ENCODE measurements at places on chromosomes 1 and 21. TPM values are rescaled to one million over a fixed set of nuclear protein-coding genes. Genes with fewer than 3 reads are reported as not detected.

- DNase-seq: no peak
Observed at GRCh38 chr1:36994868-36995267, 39.4 kb downstream of the GRIK3 start.

GRCh38 chr1:192522673-192523072 is 52.9 kb upstream of the RGS1 start:
- no peak for DNase-seq

DNA sequence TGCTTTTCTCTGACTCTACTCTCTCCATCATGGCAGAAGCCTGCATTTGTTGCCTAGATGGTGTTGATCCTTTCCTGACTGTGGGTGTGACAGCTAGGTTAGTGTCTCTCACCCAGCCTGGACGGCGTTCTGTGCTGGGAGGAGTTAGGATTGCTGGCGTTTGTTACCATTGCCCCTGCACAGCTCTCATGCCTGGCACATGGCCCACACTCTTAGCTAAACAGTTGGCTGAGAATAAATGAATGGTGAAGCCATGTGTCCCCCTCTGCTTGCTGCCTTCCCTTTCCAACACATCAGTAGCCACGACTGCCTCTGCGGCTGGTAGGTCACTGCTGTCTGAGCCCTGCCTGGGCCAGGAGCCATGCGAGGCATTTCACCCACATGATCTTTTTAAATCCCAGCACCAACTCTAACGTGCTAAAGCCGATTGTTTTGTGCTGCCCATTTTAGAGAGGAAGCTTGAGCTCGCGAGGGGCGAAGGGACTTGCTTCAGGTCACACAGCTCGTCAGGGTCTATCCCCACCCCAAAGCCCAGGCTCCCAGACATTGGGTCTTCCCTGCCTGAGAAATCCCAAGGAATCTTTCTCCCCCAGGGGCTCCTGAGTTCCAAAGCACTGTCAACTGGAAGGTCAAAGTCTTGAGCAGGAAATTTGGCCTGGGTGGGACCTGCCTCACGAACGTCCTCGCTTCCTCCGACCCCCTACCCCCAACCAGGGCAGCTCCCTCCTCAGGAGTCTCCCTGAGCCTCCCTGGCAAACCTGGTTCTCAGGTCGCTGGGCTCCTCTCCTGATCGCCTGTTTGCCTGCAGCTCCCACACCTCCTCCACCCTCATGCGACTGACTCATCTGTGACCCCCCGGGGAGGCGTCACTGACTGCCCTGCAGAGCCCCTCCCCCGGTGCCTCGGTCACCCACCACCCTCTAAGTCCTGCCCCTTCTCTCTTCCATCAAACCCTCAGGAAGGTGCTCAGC is 271.7 kb upstream of the C1orf174 start:
- DNase-seq: no peak

Gene HRNR
- not detected for polyA plus RNA-seq

- DNase-seq: peak; percentile 76
Observed at GRCh38 chr1:163069142-163069541, at the start of gene RGS4. Gene RGS4, plus strand, starts transcription at chr1:163069361. Its CDS starts 124 bp downstream, at chr1:163069485.

Gene CEP170
- polyA plus RNA-seq: 16.2 TPM

Data from urinary bladder (tissue), 4 donors.